ENCODE measurements at places on chromosomes 4 and X.

DNA sequence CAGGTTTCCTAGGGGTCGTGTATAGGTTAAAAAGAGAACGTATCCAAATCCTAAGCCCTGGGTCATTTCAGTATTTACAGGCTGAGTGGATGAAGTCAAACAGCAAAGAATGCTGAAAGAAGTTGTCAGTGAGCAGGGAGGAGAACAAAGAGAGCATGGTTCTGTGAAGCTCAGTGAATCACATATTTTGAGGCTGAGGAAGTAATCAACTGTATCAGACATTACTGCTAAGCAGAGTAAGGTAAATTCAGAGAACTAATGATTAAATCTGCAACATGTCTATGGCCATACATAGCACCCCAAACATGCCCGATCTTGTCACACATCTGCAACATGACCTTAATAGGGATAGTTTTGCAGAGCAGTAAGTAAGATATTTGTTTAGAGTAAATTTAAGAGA lies 1130.3 kb downstream of the RAPGEF2 start:
- DNase-seq, result no peak

GRCh38 chrX:66074920-66075879 lies 35.3 kb upstream of the VSIG4 start:
- DNase-seq, result no peak

DNA sequence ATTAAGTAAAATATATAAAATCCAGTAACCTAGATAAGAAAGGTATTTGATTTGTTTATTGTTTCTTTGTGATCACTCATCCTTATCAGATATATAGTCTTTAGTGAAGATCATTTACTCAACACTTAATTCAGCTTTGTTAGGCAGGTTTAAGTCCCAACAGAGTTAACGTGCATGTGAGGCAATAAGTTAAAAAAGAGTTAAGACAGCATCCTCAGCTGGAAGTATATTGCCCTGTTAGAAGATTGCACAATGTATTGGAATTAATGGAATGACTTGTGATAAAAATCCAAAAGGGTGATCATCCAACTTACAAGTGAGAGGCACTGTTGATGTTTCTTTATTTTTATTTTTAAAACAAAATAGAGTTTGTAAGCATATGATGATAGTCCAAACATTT lies 1162.1 kb downstream of the RAPGEF2 start:
- DNase-seq, result no peak

DNA sequence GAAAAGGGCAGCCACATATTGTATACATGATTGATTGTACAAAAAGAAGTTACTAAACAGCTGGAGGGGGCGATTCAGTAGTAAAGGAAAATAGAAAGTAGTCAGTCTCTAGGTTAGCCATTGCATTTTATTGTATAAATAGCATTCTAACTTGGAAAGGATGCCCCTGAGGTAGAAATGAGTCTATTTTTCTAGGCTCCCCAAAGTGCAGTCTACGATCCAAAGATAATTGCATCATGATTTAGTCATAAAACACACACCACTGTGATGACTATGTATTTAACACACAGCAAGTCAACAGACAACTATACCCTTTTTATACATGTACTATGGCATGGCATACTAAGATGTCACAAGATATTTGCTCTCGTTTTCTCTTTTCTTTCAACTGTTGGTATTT lies 204.9 kb downstream of the APBB2 start:
- DNase-seq, result peak; percentile 55

DNA sequence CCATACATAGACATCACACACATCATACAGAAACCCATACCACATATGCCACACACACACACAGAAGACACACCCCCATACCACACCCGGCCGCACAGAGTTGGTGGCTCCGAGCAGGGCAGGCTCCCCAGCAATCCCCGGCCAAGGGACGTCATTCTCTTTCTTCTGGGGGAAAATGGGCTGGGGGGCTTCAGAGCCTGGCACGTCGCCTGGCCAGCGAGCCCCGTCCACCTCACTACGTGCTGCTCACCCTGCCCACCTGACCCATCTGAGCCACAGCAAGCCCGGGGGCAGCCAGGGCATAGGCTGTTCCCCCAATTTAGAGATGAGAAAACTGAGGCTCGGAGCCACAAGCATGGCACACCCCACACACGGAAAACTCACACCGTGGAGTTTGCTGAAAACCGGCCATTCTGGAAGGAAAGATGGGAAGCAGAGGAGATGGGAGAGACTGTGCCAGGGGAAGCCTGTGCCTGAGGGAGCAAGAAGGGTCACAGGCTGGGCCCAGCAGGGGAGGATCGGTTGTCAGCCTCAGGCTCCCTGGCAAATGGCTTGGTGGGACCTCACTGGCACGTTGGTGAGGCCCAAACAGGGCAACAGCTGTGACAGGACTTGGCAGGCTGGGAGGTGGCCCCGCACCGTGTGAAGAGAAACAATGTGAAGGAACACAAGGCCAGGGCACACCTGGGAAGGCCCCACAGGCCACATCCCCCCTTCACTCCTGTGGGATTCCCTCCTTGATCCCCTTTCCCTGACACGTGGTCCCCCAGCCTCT lies 73.2 kb downstream of the JAKMIP1 start:
- no peak for DNase-seq

GRCh38 chrX:23628131-23628530 lies 39.2 kb upstream of the PRDX4 start:
- no peak for DNase-seq

DNA sequence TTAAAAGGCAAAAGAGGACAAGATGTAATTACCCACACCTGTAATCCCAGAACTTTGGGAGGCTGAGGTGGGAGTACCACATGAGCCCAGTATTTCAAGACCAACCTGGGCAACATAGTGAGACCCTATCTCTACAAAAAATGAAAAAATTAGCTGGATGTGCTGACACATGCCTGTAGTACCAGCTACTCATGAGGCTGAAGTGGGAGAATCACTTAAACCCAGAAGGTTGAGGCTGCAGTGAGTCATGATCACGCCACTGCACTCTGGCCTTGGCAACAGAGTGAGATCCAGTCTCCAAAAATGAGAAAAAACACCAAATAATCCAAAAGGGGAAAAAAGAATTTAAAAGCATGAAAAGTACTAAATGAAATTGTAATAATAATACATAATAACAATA lies 30.8 kb downstream of the NR0B1 start:
- DNase-seq, result no peak

DNA sequence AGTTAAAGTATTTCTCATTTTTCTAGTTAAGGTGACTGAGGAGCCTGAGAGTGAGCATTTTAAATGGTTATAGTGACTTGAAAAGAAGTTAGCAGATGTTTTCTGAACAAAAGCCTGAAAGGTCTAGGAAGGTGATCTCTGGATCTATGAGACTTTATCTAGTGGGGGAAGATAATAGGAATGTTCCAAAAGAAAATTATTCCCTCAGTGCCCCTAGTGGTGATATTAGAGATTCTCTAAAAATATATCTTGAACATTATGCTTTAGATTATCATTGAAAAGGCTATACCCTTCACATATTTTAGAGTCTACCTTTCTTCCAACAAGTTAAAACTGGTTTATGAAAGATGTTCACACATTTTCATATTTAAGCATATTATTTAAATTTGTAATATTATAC lies 69.0 kb upstream of the SPANXN1 start:
- DNase-seq, result no peak

DNA sequence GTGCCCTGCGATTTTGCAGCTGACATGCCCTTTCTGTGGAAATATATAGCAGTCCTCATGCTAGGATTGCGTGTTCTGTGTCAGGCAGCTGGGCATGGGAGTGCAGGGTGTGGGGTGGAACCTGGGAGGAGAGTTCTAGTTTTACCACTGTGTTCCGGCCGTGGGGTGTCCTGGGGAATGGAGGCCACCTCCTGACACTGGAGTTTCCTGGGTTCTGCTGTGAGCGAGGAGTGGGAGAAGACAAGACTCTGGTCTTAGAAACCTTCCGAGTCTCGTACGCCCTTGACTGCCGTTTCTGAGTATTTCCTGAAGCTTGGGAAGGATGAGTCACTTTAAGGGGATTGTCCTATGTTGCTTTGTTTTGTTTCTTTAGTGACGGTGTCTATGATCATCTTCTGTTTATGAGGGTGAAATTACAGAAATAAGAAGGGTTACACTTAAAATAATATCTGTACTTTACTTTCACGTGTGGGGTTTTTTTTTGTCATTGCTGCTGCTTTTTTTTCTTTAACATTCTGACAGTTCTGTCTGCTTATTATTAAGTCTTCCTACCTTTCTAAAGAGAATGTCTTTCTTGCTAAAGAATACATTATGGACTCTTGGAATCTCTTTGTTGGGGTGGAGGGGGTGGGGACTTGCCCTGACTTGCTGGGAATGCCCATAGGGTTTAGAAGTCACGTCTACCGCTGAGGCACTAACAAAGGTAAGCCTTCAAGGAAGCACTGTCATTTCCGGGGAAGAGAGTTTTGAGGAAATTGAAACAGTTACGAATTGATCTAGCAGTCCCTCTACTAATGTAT lies 19.1 kb downstream of the CD99 start:
- no peak for DNase-seq

- no peak for DNase-seq
These were observed 8.0 kb downstream of the XPNPEP2 start for GRCh38 chrX:129746557-129747470.

DNA sequence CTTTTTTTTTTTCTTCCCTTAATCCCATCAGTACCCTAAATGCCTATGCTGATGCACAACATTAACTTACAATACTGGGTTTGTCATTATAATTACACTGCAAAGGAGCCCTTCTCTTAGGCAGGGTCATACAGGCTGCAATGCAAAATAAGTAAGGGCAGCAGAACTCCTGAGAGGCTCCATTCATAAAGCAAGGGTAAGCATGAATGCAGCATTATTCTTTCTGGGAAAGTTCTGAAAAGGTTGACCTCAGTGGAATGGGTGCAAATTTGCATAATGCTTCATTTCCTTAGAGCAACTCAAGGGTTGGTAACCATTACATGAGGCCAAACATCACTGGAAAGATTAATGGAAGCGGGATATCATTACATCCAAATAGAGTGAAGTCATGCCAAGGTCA lies 789.2 kb downstream of the KLHL13 start:
- no peak for DNase-seq

GRCh38 chr4:83191026-83191425 lies 76.5 kb upstream of the PLAC8 start:
- no peak for DNase-seq

- DNase-seq, result no peak
These were observed 25.2 kb upstream of the AP1AR start for GRCh38 chr4:112206431-112206830.

DNA sequence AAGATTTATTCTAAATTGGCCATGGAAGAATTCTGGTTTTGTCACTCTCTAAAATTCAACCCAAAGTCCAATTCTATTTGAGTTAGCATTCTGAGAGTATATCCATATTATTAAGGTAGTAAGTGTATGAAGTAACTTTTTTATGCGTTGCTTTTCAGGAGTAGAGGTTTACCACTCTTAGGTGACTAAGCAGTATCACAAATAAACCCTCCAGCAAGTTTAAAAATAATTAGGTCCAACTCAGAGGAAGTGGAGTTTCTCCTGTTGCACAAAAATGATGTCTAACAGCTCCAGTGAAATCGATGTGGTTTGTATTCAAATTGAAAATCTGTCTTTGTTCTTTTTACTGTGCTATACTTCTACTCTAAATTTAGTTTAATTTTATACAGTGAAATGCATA lies 6.6 kb downstream of the SCML1 start:
- no peak for DNase-seq

DNA sequence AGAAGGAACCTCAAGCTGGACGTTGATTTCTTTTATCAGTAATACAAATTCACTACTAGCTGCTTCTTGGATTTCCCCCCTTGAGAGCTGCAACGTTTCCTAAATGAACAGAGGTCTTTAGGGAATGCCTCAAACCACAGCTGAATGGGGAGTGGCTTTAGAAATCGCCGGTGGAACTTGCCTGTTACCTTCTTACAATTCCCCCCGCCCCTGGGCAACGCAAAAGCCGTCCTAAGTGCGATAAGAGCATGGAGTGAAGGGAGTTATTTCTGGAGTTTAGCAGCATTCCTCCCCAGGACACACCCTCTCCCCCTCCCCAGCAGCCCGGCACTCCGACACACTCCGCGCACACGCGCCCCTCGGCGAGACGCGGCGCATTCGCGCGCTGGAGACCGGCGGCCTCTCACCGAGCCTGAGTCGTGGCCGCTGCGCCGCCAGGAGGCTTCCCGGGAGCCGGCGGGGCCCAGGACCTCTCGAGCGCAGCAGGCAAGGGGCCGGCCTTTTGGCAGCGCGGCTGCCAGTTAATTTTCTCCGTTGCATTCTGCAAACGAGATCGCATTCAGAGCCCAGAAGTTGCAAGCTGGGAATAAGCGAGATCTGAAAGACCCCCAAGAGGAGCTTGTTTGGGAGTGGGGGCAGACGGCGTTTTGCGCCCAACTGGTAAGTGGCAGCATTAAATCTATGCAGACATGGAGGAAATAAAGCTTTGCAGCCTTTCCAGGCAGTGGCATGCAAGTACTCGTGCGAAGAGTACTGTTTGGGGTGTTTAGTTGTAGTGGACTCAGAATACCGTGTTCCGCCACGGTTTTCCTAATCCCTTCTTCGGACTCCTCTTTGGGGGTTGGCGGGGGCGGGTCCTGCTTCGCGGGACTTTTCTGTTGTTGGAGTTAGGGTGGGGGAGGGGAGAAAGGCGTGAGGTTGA lies 134.7 kb downstream of the PALLD start:
- peak; percentile 17 for DNase-seq

DNA sequence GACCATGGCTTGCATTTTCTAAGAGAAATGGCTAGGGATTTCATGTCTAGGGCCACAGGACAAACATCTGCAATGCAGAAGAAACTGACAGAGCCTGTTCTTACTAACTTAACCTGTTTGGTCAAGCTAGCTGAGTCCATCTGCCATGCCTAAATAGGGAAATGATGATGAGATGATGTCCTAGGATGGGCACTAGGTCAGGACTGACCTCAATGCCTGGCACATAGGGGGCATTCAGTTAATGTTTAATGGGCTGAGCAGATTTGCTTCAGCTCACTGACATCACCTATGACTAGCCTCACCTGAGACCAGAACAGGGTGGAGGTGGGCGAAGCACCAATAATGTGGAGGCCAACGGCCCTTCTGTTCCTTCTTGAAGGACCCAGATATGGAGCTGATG lies 174.2 kb upstream of the SCML1 start:
- no peak for DNase-seq

DNA sequence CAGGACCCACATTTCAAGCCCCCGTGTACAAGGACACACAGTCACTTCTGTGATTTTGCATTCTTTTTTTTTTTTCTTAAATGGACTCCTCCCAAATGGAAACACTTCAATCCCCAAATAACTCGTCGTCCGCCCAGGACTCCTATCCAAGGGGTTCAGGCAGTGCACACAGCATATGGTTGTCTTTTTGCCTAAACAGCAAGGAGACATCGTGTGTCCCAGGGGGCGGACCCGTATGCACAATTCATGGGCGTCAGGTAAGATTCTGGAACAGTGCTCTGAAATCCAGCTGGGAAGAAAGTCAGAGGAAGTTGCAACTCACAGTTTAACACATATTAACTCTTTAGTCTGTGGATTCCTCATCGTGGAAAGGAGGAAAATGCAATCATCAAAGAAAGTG lies 231.3 kb downstream of the SHOX start:
- DNase-seq, result no peak

GRCh38 chr4:96131186-96131585 lies 291.3 kb downstream of the PDHA2 start:
- DNase-seq, result no peak

- DNase-seq, result no peak
These were observed 570 bp upstream of the RNF128 start for GRCh38 chrX:106725931-106726330.

GRCh38 chr4:6418193-6418755 lies 54.1 kb downstream of the PPP2R2C start:
- DNase-seq, result no peak

Data from NCI-H1930 (cell line).